Activated naive CD4-positive, alpha-beta T cell treated with anti-CD3 and anti-CD28 coated beads, Interleukin-2, amount 10 ng/mL, durations not matched to agents 5 hours and 36 hours (primary cell): ENCODE measurements at places on chromosomes 4 and X. TPM values are rescaled to one million over a fixed set of nuclear protein-coding genes. Genes with fewer than 3 reads are reported as not detected.

Gene FDCSP
- total RNA-seq: not detected

Gene TCEAL2
- 0.22 TPM for total RNA-seq

Gene ADRA2C
- not detected for total RNA-seq

Gene GPR143
- not detected for total RNA-seq

Gene NLRP2B
- not detected for total RNA-seq

Gene SCLT1
- 28.2 TPM for total RNA-seq

Gene CXCL9
- total RNA-seq: 0.84 TPM

Gene ADGRL3
- not detected for total RNA-seq

Gene ADH1C
- total RNA-seq: not detected
